ENCODE measurements at places on chromosomes 5 and 9.

- DNase-seq = no peak
These were observed 8.8 kb downstream of the DMAC1 start for GRCh38 chr9:7790819-7791182.

- no peak for DNase-seq
These were observed 74.4 kb upstream of the RUSC2 start for GRCh38 chr9:35415402-35416097.

- no peak for DNase-seq
These were observed 84.5 kb downstream of the HAPLN1 start for GRCh38 chr5:83636156-83636555.

GRCh38 chr5:17367256-17367840 is 130.7 kb upstream of the TAF11L2 start:
- no peak for DNase-seq

GRCh38 chr9:1989500-1989899 is 25.6 kb upstream of the SMARCA2 start:
- no peak for DNase-seq

DNA sequence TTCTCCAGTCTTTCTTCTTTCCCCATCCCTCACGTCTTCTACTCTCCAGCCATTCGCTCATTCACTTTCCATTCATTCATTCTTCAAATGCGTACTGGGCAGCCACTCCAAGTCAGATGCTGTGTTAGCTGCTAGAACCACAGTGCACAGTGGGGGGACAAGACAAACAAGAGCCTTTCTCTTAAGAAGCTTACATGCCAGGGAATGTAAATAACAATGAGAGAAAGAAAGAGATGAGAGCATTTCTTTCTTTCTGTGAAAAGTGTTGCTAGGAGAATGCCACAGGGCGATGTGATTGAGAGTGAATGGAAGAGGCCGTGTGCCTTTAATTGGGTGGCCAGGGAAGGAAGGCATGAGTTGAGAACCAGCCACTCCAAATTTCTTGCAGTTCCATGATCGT is 46.3 kb upstream of the SMIM23 start:
- no peak for DNase-seq

DNA sequence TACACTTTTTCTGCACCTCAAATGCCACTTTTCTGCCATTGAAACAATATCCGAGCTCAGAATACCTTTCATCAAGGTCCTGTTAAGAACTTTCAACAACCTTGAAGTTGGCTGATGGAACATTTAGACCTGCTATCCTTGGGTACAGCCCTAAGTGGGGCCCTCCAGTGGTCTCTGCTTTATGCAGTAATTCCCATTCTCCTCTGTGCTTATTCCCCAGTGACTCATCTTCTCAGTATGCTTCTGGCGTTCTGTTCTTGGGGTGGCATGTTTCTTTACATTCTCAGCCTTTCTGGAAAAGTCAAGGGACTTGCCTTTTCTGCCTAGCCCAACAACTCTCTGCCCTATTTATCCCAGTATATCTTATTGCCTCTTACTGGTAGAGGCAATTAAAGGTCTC is 7.1 kb downstream of the ANP32B start:
- DNase-seq = no peak

DNA sequence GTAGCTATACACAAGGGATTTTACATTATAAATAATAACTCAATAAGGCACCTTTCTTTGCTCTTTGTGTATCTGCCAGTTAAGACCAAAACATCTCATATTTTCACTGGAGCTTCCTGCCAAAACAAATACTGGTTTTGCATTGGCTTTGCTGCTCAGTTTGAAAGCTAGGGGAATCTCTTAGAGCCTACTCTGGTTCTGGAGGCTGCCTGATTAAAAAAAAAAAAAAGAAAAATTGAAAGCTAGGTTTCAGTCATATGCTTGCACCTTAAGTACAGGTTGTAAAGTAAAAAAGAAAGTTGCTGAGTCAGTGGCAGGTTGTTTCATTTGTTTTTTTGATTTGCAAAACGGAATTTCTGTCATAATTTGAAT is 2.3 kb downstream of the DENND4C start:
- DNase-seq = no peak

DNA sequence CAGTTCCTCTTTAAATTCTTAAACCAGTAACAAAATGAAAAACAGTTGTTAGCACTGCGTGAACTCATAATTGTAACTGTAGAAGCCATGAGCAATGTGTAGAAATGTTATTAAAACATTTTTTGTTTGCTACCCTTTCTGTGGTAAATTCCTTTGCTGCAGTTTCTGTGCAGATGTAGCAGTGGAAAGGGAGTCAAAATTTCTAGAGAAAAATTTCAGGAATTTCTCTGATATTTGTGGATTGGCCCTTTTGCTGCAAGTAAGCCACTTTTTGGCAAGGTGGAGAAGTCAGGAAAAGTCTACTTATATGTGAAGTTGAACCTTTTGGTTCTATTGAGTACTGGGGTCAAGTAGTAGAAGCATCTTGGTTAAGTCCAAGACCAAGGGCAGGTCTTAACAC is 10.1 kb downstream of the FBXL7 start:
- no peak for DNase-seq

- no peak for DNase-seq
These were observed 1107.9 kb downstream of the PTPRD start for GRCh38 chr9:9504869-9505268.

DNA sequence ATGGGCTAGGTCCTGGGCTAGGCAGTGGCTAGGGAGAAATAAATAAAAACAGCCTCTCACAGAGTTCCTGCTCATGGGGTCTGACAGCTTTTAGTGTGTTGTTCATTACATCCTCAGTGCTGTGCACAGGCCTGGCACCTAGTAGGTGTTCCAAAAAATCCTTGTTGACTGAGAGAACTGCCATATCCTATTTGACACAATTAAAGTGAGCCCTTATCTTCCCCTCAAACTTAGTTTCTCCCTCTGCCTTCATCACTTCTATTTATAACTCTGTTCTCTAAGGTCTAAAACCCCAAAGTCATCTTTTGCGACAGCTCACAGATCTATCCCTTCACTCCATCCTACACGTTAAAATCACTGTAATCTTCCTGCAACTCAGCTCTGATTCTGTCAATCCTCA is 549.1 kb upstream of the DAP start:
- DNase-seq = no peak

- no peak for DNase-seq
These were observed 135.0 kb upstream of the CCDC152 start for GRCh38 chr5:42621662-42622061.

- DNase-seq = no peak
These were observed 19.9 kb downstream of the EHMT1 start for GRCh38 chr9:137638680-137639079.

DNA sequence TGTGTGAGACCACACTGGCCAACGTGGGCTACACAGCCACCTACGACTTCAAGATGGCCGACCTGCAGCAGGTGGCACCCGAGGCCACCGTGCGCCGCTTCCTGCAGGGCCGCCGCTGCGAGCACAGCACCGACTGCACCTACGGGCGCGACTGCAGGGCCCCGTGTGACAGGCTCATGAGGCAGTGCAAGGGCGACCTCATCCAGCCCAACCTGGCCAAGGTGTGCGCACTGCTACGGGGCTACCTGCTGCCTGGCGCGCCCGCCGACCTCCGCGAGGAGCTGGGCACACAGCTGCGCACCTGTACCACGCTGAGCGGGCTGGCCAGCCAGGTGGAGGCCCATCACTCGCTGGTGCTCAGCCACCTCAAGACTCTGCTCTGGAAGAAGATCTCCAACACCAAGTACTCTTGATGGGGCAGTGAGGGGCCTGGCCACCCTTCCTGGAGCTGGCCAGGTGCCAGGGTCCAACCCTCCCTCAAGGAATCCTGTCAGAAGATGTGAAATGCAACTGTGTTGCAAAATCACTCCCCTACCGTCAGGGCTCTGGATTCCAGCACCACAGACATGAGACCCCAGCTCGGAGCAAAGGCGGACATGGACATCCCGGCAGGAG is 11.1 kb downstream of the DIPK1B start:
- DNase-seq = no peak

DNA sequence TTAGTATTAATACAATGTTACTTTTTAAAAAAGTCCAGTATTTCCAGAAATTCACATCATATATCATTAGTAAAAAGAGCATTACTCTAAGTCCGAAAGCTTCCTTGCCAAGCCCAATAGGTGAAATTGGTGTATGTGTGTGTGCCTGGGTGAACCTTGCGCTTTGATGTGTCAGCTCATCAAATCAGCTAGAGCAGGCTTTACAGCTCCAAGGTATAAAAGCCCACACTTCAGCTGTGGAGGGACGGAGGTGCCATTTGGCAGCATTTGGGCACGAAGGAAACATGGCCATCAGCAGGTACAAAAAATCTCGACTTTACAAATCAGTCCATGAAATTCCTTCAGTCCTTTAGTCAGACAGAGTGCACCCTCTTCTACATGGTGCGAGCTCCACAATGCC is 76.5 kb upstream of the IL7R start:
- no peak for DNase-seq

All from activated CD4-positive, CD25-positive, alpha-beta regulatory T cell treated with anti-CD3 and anti-CD28 coated beads, Interleukin-2, amount 50 U/mL, for 16 hours (primary cell).